ENCODE measurements at places on chromosomes 2 and 18.

GRCh38 chr18:76587879-76588271 is 92.8 kb upstream of the ZNF516 start:
- no peak for DNase-seq

- DNase-seq: peak; percentile 28
These were observed 11.2 kb downstream of the ANKAR start for GRCh38 chr2:189685540-189686229.

DNA sequence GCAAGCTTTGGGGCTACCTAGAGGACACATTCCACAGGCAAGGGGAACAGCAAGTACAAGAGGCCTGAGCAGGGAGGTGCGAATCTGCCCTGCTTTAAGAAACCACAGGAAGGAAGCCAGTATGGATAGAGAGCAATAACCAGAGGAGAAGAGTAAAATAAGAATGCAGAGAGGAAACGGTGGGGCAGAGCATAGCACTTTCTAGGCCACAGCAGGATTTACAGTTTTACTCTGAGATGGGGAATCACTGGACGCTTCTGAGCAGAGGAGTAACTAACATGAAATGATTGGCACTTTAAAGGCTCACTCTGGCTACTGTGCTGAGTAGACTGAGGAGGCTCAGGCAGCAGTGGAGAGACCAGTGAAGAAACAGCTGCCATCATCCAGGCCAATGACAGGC is 23.8 kb downstream of the AAK1 start:
- DNase-seq: peak; percentile 35

DNA sequence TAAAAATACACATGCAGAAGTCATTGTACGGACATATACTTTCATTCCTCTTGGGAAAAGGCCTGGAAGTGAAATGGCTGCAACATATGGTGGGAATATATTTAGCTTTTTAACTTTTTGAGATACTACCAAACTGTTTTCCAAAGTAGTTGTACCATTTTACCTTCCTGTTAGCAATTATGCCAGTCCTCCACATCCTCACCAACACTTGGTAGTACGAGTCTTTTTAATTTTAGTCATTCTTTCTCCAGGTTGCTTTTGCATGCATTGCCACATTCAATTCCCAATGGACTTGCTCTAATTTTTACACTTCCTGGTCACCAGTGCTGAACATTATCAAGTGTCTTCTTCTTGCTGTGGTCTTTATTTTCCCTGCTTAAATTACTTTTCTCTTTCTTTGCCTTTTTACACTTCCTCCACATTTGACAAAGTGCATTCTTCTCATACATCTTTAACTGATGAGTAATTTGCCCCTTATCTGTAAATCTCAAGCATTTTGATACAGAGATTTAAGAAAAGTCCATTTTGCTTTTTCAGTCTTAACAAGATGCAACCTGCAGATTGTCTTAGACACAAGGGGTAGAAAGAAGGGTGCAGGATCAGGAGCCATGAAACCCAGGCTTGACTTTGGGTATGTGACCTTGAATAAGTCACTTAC is 14.5 kb downstream of the VIT start:
- no peak for DNase-seq

DNA sequence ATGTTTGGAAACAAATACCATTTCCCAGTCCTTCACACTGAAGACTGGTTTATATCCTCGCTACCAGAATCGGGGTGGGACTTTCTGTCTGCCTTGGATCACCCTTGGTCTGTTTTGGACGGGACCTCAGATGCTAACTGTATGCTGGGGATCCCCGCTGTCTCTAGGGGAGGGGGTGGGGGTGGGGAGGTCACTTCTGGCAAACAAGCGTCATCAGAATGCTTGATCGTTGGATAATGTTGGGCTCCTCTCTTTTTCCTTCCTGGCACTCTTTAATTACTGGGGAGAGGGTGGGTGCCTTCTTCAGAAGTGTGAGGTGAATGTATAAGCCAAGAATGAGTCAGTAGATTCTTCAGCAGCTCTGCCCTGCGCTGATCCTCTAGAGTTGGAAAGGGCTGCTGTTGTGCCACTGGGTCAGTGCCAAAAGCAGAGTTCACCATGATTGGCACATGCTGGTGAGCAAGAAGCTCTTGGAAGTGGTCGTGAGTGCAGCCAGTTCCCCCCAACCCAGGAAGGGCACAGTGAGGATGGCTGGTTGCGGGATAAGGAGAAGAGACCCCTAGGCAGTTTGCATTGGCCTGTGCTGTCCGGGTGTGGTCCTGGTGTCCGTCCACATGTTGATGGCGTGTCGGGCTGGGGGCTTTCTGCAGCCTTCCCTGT is 32.2 kb downstream of the DGKD start:
- DNase-seq: peak; percentile 19

DNA sequence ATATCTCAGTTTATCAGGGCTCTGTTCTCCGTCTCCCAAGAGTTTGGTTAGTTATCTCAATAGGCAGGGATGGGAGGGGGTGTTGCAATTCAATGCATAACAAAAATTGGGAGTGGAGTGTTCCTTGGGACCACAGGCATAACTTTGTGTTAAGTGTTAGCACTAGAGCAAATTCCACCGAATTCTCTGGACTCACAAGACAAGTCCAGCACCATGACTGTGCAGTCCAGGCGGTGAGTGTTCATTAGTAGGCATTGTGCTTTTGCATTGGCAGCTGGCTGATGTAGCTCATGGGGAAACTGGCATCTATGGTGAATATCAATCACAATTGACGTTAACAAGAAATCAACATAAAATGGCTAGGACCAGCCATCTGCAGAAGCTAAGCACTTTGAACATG is 79.0 kb upstream of the CABLES1 start:
- DNase-seq: no peak

- no peak for DNase-seq
These were observed 52.5 kb downstream of the RAB31 start for GRCh38 chr18:9760641-9761040.

- DNase-seq: no peak
These were observed 28.4 kb downstream of the ARHGEF4 start for GRCh38 chr2:130864830-130865800.

DNA sequence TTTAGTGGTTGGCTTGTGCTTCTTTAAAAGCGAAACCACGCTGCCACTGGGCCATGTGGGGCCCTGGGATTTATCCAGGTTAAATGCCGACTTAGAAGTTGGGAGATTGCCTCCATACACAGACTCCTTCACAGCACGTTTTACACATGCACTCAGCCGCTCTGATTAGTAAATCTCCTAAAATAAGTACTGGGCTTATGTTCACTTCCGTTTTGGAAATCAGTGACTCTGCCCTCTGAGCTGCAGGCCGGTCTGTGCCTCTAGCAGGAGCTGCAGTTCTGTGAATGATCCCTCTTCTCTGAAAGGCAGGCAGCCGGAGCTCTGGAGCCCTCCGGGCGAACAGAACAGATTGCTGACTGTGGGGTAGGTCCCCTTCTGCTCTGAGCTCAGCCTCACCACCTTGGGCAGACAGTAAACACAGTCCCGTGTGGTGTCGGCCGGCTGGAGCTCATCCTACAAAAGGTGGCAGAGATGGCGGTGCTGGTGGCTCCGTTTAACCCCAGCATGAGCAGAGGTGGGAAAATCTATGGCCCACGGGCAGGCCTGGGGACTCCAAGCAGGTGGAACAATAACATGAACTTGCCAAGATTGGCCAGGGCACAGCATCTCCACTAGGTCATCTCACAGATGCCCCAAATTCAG is 9.8 kb upstream of the RAB17 start:
- DNase-seq: no peak

GRCh38 chr2:238905224-238905623 is 57.3 kb downstream of the TWIST2 start:
- no peak for DNase-seq

- no peak for DNase-seq
These were observed 113.6 kb downstream of the CELF4 start for GRCh38 chr18:37452015-37452414.

DNA sequence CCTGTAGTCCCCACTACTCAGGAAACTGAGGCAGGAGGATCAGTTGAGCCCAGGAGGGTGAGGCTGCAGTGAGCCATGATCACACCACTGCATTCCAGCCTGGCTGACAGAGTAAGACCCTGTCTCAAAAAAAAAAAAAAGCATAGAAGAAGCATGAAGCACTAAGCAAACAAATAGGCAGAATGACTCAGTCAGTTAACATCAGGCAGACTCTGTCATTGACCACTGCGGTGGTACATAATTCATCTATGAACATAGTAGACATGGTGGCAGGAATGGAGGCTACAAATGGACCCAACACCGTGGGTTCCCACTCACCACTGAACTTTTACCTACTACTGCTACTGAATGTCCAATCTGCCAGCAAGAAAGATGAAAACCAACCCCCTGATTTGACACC is 7.6 kb upstream of the ASXL2 start:
- no peak for DNase-seq

- DNase-seq: no peak
These were observed 21.1 kb downstream of the GPR45 start for GRCh38 chr2:105262651-105263091.

DNA sequence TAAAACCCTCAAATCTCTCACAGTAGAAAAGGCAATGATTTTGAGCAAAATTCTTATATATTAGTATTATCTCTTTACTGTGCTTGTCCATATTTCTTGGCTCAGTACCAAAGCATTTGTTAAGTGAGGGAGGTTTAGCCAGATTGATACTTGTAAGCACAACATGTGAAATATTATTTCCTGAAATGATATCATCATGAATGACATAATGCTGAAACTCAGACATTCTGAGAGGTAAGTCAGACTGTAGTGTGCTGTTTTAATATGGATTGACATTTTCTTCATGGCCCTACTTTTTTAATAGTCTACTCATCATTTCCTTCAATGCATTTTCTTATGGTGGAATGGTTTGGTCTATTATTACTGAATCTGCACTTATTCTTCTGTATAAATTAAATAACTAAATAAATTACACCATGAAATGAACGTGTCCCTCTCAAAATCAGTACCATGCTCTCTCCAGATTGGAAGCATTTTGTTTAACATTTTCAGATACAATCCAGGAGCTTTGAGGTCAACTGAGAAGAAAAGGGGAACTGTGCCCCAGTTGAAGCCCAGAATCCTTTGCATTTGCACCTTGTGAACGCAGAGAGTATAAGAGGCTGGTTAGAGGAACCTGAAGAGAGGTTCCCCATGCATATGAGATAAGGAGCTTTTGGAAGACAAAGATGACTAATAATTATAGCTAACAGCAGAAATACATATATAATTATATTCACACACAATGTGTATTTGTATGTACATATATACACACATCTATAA is 50.1 kb upstream of the CRACDL start:
- no peak for DNase-seq

- DNase-seq: no peak
These were observed 243.2 kb upstream of the BOD1L2 start for GRCh38 chr18:56903686-56904085.

DNA sequence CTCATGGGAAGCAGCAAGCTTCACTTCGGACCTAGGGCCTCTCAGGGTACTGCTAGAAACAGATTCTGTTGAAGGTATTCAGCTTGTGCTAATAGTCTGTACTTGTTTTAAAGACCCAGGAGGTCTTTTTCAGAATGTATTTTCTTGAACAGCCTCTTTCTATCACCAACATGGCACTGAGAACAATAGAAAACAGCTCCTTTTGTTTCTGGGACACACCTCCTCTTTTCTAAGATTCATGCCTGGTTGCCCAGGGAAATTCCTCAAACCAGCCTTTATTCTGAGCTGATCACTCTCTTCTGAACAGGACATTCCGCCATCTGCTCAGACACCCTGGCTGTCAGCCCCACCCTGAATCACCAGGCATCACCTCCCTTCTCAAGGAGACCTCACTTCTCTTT is 389.6 kb downstream of the TGIF1 start:
- DNase-seq: no peak

DNA sequence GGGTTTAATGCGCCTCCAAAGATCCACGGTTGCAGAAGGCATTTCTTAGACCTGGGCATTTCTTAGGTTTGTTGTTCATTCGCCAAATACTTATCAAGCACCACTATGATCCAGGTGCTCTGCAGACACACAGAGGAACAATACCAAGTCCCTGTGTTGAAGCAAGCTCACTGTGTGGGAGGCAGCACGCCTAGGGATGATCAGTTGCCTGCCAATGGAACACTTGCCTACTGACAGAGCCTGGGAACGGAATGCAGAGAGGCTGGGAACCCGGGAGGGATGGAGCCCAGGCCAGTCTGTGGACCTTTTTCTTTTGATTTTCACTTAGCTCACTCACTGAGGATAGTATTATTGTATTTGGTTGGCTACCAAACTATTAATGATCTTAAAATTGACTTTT is 1.9 kb upstream of the GRP start:
- DNase-seq: no peak

DNA sequence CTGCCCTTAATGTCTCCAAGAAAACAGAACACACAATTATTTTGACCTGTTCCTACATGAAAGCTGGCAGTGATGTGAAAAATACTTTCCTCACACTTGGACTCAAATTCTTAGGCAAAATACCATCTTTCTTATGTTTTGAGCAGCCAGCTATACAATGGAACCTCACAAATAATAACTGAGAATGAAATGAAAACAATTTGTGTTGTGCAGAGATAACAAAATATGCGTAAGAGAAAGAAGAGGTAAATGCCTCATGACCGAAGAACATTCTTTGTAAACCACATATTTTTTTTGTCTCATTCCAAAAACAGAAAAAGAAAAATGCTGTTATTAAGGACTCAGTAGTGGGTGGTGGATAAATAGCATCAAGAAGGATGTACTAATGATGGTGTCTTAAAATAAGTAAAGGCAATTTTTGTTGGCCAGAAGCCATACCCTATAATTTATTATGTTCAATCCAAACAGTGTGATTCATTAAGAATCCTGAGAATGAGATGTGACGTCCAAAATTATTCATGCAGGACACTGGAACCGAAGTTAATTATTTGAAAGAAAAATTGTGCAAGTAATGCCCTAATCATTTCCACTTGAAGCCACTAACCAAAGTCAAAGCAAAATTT is 193.0 kb upstream of the NETO1 start:
- no peak for DNase-seq

- no peak for DNase-seq
These were observed 567.4 kb downstream of the TSN start for GRCh38 chr2:122322815-122323214.

DNA sequence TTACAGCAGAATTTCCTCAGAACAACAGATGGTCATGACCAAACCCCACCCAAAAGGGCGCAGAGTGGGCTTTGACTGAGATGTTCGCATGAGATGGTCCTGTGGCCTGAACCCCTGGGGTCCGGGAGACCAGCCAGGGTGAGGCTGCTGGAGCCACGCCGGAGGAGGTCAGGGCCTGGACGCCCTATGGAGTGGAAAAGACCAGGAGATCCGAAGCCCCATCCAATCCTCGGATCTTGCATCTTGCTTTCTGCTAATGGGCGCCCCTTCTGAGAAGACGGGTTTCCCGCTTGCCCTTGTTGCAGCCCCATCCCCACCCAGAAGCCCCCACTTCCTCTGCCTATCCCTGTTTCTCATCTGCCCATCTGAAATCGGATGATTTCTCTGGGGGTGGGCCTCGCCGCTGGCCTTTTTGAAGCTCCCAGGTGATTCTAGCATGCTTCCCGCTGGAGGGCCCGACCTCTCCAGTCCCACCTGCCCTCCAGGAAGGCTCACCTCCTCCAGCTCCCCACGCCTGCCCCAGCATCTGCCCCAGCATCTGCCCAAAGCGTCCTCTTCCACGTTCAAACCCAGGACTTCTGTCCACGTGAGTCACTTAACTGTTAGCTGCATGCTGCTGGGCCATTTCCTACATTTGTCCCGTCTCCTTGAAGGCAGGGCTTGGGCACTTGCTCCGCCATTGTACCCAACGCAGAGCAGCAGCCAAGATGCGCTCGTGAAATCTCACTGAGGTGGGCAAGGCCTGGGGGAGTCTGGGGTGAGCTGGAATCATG is 4.3 kb upstream of the CNDP1 start:
- DNase-seq: no peak

Measured in CD4-positive, alpha-beta T cell treated with Interleukin-17A for 4 hours (primary cell).